ENCODE measurements at places on chromosomes 5 and 9.
A peak's percentile ranks its signal among the peaks of the same experiment; 100 is the strongest.

DNA sequence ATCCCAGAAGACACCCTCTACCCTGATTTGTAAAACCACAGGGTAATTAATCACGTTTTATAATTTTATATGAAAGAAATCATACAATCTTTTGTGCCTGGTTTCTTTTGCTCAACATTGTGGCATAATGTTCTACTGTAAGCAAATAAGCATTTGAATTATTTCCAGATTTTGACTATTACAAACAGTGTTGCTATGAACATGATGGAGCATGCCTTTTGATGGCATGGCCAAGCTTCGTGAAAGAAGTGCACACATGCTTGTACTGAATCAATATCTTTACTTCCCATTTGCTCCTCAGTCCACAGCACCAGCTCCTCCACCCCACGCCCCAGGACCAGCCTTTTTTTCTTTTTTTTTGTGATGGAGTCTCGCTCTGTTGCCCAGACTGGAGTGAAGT is 29.9 kb downstream of the ACSL6 start:
- no peak for DNase-seq

DNA sequence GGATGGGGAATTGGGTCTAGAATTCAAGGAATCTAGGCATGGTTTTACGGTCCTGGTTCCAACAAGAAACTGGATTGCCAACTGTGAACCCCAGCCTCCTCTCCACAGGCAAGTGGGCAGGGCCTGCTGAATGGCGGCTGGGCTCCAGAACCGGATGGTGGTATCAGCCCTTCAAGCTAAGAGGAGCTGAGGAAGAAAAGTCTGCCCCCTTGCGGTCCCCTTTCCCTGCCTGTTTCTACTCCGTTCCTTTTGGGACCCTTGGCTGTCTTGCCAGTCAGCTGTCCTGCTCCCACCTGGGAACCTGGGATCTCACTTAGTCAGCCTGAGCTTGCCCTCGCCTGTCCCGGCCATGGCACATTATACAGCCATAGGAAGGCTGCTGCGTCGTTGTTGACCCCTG is 234.4 kb upstream of the DAPK1 start:
- peak; percentile 78 for DNase-seq

GRCh38 chr9:125431741-125432271 is 170.2 kb downstream of the GAPVD1 start:
- DNase-seq: peak; percentile 47

- no peak for DNase-seq
Observed at GRCh38 chr5:143352691-143353090, 50.8 kb downstream of the NR3C1 start.

GRCh38 chr5:32735512-32735911 is 24.4 kb downstream of the NPR3 start:
- DNase-seq: no peak

GRCh38 chr9:136564379-136564988 is 18.6 kb upstream of the NOTCH1 start:
- no peak for DNase-seq

- DNase-seq: no peak
Observed at GRCh38 chr9:68500457-68501381, 40.0 kb downstream of the TMEM252 start.

DNA sequence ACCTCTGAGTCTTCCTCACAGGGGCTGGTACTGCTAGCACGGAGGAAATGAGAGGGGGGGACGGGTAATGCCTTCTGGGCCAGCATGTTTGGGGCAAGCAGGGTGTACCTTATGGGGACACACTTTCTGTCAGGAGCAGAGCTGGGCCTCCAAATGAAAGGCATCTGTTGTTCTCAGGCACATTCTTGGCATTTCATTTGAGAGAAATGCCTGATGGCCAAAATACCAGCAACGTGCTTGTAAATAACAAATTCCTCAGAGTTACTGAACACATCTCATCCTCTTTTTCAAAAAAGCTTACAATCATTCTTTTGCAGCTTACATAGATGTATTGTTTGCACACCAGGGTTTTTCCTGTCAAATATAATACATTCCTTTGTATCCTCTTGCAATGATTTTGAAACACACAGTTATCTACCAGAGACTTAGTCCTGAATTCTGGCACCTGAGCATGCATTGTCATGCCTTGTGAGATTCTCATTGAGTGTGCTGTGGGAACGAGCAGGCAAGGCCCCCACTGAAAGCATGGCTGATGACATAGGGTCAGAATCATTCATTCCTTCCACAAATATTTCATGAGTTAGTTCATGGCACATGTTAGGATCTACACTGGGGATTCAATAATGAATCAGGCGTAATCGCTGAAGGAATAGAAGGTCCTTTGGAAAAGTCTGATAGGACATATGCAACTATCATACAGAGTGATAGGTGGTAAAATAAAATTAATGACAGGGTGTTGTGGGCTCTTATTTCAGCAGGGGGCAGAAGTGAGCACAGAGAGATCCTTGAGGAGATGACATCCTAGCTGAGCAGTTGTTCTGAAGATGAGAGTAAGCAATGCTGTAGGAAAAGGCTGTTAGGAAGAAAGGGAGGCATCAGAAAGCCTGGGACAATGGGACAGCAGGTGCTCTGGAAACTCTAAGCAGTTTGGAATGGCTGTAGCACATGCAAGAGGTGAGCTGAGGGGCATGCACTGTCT is 260.9 kb upstream of the TUT7 start:
- DNase-seq: peak; percentile 30

DNA sequence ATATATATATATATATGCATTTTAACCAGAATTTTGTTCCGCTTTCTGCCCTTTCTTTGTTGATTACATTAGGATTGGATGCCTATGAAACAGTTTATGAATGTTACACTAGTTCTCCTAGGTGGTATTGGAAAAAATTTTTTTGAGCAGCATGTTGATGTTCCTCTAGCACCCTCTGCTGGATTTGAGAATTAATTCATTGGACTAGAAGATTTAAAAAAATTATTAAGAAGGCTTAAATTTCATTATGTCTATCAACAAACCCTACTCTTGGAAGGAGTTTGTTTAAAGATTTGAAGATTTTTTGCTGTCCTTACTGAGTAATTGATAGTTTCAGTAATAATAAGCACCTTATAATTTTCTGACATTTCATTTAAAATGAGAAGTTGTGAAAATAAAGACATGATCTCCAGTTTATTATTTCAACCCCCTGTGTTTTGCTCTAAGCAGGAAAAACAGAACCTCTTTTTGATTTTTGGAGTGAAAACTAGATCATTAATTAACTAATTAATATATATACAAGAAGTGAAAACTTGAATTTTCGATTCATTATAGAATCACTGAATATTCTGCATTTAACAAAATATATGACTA is 89.6 kb downstream of the CCDC171 start:
- peak; percentile 39 for DNase-seq

- DNase-seq: no peak
Observed at GRCh38 chr5:121033334-121033733, 569.2 kb downstream of the PRR16 start.

DNA sequence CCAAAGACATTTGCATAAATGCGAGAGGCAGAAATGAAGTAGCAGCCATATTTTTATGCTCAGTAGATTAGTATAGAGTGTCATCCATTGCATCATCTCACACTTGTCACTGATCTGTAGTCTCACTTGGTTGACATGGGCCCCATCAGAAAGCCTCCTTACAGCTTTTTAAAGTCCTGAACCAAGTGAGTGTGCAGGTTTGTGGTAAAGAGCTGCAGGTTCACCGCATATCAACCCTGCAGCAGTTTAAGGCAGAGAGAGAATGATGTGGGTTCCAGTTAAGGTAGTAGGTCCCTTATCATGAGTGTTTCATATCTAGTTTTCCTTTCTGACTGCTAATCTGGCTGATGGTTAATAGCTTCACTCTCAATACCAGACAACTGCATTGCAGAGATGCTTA is 1080.3 kb downstream of the NR2F1-AS1 start:
- no peak for DNase-seq

GRCh38 chr9:76687861-76688391 is 76.3 kb upstream of the PCA3 start:
- DNase-seq: no peak

GRCh38 chr9:5553211-5553610 is 42.9 kb downstream of the PDCD1LG2 start:
- DNase-seq: no peak

- DNase-seq: no peak
Observed at GRCh38 chr9:100933656-100934055, 94.9 kb upstream of the PLPPR1 start.

GRCh38 chr5:44402084-44402483 is 12.9 kb upstream of the FGF10 start:
- DNase-seq: no peak

- DNase-seq: peak; percentile 87
Observed at GRCh38 chr5:174532455-174533453, 191.6 kb upstream of the MSX2 start.

- no peak for DNase-seq
Observed at GRCh38 chr5:127008300-127008975, 21.9 kb downstream of the MARCHF3 start.

DNA sequence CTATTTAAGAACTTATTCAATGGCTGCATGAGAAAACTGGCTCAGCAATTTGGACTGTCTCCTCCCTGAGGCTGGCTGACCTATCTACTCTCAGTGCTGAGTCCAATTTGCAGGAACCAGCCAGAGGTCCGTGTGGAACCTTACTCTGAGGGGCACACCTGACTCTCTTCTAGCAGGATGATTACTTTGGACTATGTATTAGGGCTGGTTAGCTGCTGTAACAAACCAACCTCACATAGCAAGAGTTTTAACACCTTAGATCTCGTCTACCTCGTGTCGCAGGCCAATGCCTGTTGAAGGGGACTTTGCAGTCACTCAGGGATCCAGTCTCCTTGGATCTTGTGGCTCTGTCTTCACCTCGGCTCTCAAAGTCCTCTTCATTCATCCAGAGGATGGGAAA is 3.4 kb upstream of the FAM193B start:
- no peak for DNase-seq

GRCh38 chr9:124322618-124323432 is 65.1 kb downstream of the NEK6 start:
- DNase-seq: no peak

DNA sequence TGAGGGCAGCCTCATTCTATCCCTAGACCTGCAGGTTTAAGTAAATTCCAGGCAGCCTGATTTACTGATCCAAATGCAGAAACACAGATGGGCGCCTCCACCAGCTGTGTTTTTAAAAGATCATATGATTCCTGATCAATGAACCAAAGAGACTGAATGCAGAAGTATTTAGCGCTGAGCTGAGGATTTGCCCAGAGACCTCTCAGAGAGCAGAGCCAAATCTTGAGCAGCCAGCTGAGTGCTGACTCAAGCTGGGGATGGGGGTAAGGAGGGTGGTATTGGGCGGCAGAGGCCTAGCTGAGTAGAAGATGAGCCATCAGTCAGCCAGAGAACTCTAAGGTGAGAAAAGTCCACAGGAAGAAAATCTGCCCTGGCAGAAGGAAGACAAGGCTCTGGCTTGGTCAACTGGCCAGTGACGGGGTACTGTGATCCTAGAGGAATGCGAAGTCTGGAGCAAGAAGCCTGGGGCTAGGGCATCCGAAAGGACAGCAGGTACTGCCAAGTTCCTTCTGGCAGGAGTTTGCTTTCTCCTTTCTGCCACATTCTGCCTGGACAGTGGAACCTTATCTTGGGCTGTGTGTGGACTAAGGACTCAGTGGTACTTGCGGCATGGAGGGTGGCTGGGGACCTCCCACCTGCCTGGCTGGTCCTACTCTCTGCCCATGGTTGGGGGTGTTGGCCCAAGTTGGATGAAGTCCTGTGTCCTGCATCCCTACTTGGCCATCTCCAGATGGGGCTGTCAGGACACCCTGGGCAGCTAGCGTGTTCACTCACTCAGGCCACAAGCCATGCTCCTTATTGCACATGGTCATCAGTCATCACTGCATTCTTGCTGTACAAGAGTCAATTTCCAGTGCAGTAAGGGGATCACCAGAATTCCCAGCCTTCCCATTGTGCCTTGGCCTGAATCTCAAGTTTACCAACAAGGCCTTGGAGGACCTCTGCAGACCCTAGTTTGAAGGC is 34.5 kb upstream of the CDKN2AIPNL start:
- no peak for DNase-seq

DNA sequence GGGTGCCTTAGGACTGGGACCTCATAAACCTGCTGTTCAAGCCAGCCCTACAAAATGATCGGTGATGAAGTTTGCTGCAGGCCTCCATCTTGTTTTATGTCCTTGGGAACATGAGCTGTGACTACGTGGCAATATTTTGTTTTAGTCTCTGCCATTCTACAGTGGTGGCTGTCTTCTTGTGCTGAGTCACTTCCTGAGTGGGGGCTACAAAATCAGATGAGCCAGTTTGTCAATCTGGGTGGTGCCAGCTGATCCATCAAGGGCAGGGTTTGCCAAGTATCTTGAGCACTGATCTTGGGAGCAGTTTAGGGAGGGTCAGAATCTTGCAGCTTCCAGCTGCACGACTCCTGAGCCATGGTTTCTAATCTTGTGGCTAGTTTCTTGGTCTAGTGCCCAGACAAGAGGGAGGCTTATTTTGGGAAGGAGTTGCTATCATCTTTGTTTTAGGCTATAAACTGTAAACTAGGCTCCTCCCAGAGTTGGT is 94.7 kb downstream of the YTHDC2 start:
- DNase-seq: no peak

DNA sequence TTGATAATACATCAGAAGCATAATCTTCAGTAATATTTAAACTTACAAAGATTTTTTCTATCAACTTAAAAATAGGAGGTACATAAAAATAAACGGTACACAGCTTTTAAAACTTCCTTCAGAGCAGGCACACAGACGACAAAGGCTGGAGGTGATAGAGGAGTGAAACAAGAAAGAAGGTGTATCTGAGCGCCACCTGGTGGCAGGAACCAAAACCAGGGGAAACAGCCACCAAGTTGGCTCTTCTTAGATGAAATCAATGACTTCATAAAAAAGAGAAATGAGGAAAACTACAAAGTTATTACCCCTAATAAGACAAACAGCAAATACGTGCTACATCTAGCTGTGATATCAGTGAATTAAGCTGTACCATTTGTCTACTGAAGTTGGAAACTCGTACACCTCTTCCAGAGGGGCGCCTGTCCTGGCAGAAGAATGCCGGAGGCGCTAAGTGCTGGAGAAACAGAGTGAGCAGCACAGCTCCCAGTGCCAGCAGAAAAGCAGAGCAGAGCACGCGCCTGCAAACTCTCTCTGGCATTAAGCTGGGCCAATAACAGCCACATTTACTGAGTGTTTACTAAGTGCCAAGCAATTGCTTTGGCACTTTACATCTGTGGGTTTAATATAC is 85.9 kb downstream of the SETX start:
- DNase-seq: peak; percentile 78

DNA sequence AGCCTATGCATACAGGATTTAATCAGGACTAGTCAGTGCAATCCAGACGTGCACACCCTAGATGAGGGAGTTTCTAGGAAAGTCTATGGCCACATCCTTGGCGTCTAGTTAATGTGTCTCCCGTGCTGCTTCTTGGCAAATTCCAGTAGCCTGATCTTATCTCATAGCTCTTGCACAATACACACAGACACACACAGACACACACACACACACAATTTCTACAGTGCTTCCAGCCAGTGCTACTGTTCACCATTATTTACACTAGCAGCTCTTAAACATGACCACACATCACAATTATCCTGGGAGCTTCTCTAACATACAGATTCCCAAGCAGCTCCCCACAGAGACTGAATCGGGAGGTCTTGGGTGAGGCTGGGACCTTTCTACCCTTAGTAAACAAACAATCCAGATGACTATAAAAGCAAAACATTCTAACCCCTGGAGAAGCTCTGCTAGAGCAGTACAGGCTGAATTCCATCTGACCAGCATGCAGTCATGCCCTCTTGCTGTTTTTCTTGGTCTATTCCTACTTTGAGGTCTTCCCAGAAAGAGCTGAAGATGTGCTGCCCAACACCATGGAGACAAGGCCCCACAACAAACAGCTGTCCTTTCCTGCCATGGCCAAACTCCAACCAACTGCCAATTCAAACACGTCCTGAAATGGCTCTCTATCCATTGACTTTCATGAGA is 236.6 kb downstream of the DEPDC1B start:
- no peak for DNase-seq

Measured in iPS-NIHi11 (cell line).